ENCODE measurements at places on chromosomes 16 and 17. TPM values are rescaled to one million over a fixed set of nuclear protein-coding genes. Genes with fewer than 3 reads are reported as not detected.

The PDILT gene
- not detected for total RNA-seq

The MAZ gene
- 163 TPM for total RNA-seq

The PRR14 gene
- total RNA-seq, result 24.1 TPM

The PIRT gene
- total RNA-seq, result not detected

The TP53TG3C gene
- not detected for total RNA-seq

The TBX2 gene
- total RNA-seq, result 6.0 TPM

The SLC13A5 gene
- 0.17 TPM for total RNA-seq

The LGALS9 gene
- 1.2 TPM for total RNA-seq

The MYH1 gene
- not detected for total RNA-seq

The SLC35G6 gene
- not detected for total RNA-seq

The MT4 gene
- not detected for total RNA-seq

The C16orf96 gene
- 0.02 TPM for total RNA-seq

The HOXB7 gene
- 30.9 TPM for total RNA-seq

The KRTAP16-1 gene
- not detected for total RNA-seq

The RAD51C gene
- 49.8 TPM for total RNA-seq

Measured in A549 treated with AZD2906 at 1 μM for 4 hours (cell line).